Spleen (tissue), 13 donors: ENCODE measurements at places on chromosomes 13 and 19.
A peak's percentile ranks its signal among the peaks of the same experiment; 100 is the strongest.

DNA sequence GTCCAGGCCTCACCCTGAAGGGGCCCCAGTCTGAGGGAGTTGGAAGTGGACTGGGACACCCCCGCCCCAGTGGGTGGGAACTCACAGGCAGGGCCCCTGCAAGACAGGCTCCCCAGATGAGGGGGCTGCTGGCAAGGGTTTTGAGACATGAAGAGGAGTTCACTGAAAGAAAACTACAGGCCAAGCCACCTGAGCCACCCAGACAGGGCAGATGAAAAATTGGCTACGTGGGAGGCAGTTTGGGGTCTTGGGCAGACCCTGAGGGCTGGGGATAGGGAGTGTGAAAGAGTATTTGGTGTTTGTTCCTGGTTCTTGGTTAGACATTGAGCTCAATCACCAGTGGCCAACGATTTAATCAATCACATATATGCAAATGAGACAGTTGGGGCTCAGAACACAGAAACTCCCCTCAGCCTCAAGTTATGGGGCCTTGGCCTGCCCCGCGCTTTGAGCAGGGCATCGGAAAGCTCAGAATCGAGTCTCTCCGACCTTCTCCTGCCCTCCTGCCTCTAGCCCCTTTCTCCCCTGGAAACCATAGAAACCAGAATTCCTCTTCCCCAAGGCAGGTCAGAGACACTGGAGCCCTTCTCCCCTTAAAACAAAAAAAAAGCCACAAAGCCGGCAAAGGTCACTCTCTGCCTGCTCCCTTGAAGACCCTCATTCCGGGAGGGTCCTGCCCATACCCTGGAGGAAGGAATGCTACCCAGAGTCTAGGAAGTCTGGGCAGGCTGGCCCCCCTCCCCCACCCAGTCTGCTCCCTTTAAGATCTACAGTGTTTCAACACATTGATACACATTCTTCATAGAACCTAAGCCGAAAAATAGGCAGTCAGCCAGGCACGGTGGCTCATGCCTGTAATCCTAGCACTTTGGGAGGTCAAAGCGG is 1.3 kb upstream of the ISYNA1 start:
- peak; percentile 64 for DNase-seq

DNA sequence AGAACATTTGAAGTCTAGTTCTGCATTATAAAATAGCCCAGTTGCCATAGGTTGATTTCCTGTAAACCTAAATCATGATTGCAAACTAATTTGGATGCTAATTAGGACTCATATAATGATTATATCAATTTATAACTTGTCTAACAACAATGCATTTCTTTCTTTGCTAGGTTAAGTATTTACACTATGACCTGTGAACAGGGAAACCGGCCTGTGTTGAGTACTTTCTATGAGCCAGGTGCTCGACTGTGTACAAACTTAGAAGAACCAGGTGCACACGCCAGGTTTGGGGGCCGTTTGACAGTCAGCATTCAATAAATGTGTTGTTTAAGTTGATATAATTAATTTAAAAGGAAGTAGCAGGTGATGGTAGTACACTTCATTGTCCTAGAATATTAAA is 203.1 kb downstream of the TM9SF2 start:
- no peak for DNase-seq

GRCh38 chr19:32895384-32895783 is 25.8 kb upstream of the SLC7A9 start:
- no peak for DNase-seq

- DNase-seq = no peak
These were observed 185.7 kb downstream of the RFC3 start for GRCh38 chr13:34003656-34004055.

GRCh38 chr19:10872546-10873107 is 1.3 kb downstream of the CARM1 start:
- DNase-seq = no peak

DNA sequence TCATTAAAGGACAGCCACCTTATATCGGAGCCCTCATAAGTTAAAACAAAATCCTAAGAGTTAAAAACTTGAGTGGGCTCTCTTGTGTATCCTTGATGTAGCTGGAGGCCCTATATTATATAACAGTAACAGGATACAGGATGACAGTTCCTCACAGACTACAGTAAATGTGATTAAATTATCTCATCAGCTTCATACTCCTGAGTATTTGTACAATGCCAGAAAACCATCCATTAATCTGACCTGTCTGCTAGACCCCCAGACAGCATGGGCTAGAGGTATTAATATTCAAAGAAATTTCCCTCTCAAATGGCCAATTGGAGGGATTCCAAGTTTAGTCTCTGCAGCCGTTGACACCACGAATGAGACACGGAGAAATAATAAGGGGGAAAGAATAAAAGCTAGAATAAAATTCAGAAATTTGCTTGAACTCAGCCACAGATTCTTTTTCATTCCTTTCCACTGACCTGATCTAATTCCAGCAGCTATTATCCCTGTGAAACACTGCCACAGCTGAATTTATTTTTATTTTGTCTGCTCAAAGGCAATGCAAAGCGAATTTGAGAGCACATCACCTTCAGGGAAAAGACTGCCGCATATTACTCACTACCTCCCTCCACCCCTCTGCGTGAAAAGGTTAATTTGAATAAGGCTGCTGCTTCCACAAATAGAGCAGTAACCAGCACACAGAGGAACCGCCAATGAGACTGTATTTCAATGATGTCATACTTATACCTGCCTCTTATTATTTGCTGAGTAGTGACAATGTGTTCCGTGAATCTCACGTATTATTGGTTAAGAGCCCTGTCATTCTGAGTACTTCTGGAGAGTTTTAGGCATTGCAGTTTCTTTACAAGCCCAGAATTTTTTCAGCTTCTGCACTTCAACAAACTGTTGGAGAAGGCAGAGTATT is 155.9 kb upstream of the KLF12 start:
- no peak for DNase-seq

GRCh38 chr13:50123862-50124535 is 108.8 kb downstream of the KCNRG start:
- DNase-seq = no peak

DNA sequence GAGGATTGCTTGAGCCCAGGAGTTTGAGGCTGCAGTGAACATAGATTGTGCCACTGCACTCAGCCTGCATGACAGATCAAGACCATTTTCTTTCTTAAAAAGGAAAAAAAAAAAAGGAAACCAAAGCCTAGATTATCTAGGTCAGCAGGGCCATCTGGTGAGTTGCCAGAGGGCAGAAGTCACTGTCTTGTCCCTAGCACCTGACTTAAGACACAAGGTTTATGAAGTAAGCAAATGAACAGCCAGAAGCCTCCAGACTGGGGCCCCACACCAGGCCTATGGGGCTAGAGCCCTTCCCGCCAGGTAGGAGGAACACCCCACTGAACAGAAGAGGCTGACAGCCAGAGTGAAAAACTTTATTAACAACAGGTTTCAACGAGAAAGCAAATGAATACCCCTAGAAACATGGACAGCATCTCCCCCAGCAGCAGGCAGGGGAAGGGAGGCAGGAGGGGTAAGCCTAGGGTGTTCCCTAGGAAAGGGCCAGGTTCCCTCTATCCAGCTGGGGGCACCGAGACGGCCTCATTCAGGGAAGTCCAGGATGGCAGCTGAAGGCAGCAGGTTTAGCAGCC is 1.2 kb downstream of the WDR83 start:
- no peak for DNase-seq

DNA sequence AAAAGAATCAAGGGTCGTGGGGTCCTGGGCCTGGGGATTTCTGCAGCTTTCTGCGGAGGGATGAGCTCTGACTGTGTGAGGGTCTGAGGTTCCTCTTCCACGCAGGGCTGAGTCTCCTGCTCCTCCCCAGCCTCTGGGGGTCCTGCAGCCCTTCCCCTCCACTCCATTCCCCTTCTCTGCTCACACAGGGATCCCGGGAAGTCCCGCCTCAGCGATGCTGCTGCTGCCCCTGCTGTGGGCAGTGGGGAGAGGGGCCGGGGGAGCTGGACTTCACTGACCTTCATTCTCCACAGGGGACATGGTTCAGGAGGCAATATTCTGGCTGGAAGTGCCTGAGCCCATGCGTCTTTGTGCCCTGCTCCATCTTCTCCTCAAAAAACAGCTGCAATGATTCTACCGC is 26.2 kb upstream of the CD33 start:
- DNase-seq = no peak

GRCh38 chr19:51688671-51689571 is 4.2 kb upstream of the SPACA6 start:
- peak; percentile 84 for DNase-seq
